ENCODE measurements at places on chromosomes 4 and X. TPM values are rescaled to one million over a fixed set of nuclear protein-coding genes. Genes with fewer than 3 reads are reported as not detected.

The HMGB2 gene
- 42.1 TPM for total RNA-seq

DNA sequence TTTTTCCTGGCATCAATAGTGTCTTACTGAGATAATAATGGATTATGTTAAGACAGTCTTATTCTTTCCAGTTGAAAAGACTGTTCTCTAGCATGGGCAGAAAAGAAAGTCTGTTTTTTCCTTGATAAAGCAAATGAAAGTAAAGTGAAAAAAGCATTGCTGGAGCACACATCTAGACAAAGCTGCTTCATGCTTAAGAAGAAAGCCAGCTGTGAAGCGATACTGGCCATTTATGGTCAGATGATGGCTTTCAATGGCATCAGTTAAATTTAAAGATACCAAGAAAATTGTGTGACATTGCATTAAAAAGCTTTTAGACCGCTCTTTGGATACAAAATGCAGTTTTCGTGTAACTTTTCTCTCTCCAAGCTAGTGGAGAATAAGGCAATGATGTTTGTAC is 242.1 kb upstream of the TRAM1L1 start:
- no peak for DNase-seq

GRCh38 chr4:33537527-33537926 is 2706.8 kb downstream of the ARAP2 start:
- no peak for DNase-seq

The AREG gene
- total RNA-seq: 1.4 TPM

The TKTL1 gene
- 13.0 TPM for total RNA-seq
